ENCODE measurements at places on chromosomes 2 and 18.

- DNase-seq: no peak
Observed at GRCh38 chr2:9949992-9950520, 1.4 kb upstream of the GRHL1 start.

DNA sequence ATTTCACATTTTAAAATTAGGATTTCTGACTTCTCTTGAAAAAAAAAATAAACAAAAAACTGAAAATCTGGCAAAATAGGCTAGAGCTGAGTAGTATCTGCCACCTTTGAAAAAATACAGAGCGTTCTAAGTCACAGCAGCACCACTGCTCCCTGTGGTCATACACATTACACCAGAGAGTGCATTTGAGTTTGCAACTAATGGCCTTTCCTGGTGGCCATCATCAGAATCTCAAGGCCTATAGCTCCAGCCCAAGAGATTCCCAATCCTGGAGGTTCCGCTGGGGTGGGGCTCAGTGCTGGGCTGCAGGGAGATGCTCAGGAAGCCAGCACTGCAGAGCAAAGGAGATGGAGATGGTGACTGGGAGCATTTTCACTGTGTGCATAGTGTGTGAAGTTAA, 17.5 kb downstream of the SMYD1 start:
- no peak for DNase-seq

DNA sequence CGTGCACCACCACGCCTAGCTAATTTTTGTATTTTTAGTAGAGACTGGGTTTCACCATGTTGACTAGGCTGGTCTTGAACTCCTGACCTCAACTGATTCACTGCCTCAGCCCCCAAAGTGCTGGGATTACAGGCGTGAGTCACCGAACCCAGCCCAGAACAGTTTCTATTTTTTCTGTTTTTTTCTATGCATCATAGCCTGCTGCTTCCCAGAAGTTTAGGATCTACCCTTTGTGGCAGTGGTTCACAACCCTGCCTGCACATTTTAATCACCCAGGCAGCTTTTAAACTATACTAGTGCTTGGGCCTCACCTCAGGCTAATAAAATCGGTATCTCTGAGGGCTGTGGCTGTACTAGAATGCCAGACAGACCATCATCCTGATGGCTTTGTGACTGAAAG, 39.7 kb upstream of the SOCS6 start:
- no peak for DNase-seq

DNA sequence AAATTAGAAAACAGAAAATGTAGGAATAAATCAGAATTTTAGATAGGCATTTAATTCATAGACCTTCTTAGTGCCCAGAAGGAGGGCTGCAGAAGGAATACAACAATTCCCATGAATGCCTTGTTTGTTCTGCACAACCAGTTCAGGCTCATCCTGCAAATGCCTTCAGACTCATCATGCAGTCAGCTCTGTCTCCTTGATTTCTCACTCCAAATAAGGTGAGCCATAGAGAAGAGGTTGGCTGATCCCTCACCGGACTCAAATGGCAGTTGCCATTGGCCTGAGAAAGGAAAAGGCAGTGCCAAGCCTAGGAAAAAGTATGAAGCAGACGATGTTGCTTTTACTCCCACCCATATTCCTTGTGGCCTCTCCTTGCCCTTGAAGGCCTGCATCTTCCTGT, 50.3 kb downstream of the DSC3 start:
- DNase-seq: no peak

DNA sequence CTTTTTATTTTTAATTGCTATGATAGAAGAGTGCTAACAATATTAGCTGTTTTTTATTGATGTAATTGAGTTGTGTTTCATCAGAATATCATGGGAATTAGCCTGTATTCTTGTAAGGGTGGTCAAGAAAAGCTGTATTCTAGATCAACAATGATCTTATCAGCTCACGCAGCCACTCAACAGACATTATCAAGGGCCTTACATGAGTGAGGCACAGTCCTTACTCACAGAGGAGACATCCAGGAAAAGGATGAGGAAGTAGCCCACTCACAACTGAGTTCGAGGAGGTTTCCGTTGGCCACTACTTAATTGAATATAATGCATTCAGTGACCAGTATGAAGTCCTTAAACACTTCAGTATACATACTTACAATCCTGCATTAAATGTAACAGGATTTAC, 152.5 kb downstream of the AFF3 start:
- DNase-seq: no peak

- DNase-seq: no peak
Observed at GRCh38 chr18:32804134-32804888, 31.5 kb upstream of the KLHL14 start.

DNA sequence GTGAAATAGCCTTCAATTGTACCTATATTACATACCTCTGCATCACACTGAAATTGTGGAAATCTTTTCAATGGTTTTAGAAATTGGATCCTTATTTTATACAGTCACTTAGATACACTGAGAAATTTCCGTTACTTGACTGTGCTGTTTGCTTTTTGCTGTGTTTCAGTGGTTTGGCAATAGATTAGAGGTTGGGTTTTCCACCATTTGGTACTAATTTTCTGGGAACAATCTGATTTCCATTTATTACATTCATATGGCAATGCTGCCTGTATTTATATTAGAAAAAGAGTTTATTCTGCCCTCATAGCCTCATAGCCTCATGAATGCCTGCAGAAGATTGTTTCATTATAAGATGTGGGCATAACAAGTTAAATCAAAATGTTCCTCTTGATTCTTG, 285.0 kb downstream of the GULP1 start:
- DNase-seq: no peak

DNA sequence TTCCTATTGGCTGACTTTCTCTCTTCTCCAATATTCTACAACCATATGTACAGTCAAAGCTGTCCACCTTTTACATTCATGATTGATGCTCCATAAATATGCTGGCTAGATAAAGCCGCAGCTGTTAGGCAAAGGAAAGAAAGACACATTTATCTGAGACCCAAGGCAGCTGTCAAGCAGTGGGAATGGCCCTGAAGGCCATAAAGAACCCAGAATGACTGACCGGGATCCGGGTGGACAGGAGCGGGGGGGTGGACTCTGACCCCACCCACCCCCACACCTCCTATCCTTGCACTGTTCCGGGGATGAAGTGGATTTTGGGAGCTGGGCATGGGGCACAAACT, 116.4 kb downstream of the RTP5 start:
- DNase-seq: no peak

DNA sequence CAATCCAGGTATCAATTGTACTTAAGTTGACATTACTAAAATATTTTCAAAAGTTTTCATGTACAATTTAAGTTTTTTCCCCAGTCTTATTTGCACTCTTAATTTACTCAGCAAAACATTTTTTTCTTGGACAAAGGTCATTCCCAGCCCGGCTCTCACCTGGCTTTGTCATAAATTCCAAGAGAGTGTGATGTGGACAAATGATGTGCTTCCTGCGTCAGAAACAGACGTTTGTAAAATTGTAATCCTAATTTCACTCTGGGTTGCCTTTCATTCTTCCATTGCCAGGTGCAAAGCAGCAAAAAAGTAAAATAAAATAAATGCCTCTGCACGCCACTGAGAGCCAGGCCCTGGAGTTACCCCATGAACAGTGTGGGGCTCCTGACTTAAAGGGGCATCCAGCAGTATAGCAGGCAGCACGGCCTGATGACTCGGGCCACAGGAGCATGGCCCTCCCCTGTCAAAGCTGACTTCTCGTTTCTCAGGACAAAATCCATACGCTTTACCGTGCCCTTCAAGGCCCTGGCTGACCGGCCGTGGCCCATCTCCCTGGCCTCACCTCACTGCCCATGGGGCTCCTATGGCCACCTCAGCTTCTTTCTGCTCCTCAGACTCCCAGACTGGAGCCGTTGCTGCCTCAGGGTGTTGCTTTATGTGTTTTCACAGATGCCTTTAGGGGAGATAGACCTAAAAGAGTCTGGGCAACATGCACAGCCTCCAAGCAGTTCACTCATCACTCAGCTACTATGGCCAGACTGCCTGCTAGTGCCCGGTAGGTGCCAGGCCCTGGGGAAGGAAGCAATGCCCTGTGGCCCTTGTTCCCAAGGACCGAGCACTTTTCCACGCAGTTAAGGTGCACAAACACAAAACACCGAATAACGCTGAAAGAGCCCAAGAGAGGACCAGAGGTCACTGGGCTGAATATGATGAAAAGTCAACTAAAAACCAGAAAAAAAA, 7.6 kb upstream of the TMEM185B start:
- DNase-seq: no peak

- no peak for DNase-seq
Observed at GRCh38 chr2:7210712-7211111, 293.5 kb downstream of the RNF144A start.

DNA sequence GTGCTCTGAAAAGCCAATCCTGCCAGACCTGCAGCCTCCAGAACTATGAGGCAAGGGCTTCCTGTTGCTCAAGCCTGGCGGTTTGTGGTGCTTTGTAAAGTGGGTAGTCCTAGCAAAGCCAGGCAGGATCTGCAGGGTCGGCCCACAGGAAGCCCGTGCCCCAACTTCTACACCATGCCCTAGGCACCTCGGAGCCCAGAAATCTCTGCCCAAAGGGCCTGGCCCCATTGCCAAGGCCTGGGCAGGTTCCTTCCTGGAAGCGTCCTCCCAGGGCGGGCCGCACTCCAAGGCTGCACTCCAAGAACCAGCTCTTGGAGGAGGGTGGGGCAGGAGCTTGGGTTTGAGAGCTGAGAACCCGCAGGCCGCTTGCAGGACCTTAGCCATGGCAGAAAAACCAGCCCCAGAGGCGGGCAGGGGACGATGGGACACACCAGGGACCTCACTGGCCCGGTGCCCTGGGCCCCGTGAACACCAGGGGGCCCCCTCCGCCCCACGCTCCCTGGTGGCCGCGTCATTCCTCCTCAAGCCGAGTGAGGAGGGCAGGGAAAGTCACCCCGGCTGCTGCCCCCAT, 37.2 kb upstream of the ID2 start:
- no peak for DNase-seq

DNA sequence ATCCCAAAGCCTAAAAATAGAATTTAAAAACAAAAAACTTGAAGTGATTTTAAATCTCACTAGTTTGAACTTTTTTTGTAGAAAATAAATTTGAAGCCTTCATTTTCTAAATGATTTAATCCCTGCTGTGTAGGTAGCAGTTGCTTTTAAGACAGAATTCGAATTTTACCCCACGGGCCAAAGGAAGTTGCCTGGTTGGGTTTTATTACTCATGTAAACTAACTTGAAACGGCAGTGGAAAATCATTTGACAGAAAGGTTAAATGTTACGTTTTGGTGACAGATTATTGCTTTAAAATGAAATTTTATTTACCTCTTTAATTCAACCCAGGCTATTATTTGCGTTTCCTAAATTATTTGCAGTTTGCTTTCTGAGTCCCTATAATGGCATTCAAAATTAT, 2.0 kb downstream of the MAPRE2 start:
- no peak for DNase-seq

- no peak for DNase-seq
Observed at GRCh38 chr2:46456789-46457188, 22.6 kb upstream of the TMEM247 start.

DNA sequence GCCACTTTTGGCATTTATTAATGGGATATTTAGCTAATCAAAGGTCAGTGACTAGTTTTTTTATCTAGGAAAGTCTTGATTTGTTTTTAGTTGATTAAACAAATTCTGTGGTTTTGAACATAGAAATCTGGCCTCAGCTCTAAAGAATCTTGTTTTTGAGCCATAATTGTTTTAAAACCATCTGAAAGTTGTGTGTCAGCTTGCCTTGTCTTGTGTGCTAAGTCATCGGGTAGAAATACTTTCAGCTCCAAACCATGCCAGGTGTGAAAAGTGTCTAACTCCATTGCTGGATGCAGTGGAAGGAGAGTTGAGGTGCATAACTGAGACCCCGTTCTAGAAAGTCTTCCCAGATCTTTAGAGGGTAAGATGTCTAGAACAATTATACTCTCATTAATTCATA, 22.7 kb downstream of the FARP2 start:
- no peak for DNase-seq

DNA sequence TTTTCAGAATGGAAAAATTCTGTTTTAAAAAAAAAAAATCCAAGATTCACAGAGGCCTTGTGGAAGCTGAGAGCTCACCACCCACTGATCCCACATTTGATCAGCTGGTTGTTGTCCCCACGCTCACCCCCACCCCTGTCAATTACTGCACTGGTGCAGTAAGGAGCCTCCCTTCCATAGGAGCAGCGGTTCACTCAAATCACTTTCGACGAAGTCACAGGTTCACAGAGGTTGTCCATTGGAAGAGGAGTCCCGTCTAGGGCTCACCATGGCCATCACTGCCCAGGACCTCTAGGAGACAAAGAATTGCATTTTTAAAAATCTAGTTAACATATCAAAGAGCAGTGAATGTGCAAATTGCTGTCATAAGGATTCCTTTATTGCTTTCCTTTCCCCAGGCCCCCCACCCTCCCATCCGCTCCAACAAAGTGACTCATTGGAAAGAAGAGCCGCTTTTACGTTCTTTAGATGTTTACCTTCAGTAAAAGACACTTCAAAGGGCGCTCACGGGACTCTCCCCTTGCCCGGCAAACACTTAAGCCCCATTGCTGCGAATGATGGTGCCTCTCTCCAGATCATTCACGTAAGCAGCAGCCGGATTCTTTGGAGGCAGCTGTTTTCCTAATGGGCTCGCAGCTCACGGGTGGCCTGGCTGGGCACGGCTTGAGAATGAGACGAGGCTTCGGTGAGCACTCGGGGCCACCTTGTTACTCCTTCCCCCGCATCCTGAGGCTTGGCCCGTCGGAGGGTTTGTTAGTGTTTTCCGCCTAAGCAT, 165.5 kb upstream of the SALL3 start:
- DNase-seq: no peak

DNA sequence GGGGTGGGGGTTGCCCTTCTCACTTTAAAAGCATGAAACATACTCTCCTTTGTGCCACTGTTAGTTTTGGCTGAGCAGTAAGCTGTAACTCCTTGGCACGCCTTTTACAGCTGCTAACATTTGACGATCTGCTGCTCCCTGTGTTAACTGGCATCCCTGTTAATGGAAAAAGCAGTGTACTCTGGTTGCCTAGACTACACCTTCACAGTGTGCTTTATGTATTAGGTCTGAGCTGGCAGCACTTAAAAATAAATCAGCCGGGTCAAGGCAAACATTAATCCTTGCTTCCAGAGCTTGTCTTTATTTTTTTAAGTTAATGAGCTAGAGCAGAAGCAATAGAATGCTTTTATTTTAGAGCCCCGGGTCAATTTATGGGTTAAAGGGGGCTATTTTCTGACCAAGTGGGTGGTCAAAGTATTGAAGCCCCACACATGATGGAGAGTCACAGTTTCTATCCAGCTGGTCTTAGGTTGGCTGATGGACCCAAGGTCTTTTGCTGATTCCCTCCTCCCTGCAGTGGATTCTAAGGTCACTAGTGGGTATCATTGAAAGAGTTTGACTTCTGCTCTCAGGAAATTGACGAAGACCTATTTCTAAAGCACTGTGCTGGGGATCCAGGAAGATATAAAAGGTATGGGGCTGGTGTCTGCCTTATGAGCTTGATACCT, 54.5 kb downstream of the CFAP221 start:
- no peak for DNase-seq

DNA sequence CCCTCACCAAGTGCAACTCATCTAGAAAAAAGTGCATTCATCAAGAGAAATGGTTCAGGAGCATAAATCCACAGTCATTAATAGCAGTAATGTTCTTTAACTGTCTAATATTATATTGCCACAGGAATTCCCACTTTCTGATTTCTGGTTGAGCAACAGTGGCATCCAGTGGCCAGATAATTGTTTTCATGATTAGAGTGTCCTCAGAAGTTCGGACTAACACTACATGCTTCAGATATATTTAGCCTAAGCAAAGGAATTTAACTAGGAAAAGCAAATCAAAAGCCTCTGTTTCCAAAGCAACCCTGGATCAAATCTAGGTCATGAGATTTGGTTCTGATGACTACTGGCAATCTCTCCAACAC, 9.8 kb upstream of the ERBB4 start:
- DNase-seq: peak; percentile 71

GRCh38 chr2:216317831-216318520, 54.3 kb downstream of the MARCHF4 start:
- DNase-seq: peak; percentile 1

GRCh38 chr2:191565647-191566198, 112.2 kb upstream of the NABP1 start:
- DNase-seq: no peak

Measured in SK-MEL-5 (cell line).